Right renal cortex interstitium (tissue), 3 donors: ENCODE measurements at places on chromosomes 2 and 18. TPM values are rescaled to one million over a fixed set of nuclear protein-coding genes. Genes with fewer than 3 reads are reported as not detected.

CKAP2L gene
- polyA plus RNA-seq, result 16.4 TPM

- no peak for DNase-seq
These were observed 223.9 kb downstream of the ERBB4 start for GRCh38 chr2:212314680-212315079.

DNA sequence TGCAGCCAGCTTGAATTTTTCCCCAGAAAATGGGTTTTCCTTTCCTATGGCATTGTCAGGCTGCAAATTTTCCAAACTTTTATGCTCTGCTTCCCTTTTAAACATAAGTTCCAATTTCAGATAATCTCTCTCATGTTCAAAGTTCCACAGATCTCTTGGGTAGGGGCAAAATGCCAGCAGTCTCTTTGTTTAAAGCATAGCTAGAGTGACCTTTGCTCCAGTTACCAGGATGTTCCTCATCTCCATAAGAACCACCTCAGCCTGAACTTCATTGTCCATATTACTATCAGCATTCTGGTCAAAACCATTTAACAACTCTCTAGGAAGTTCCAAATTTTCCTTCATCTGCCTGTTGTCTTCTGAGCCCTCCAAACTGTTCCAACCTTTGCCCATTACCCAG is 68.3 kb downstream of the SGPP2 start:
- no peak for DNase-seq

DNA sequence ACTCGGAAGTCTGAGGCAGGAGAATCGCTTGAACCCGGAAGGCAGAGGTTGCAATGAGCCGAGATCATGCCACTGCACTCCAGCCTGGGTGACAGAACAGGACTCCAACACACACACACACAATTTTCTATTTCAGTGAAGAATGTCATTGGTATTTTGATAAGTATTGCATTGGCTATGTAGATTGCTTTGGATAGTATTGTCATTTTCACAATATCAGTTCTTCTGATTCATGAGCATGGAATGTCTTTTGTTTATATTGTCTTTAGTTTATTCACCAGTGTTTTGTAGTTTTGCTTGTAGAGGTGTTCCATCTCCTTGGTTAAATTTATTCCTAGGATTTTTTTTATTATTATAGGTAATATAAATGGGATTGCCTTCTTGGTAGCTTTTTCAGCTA is 693.4 kb upstream of the SYT4 start:
- no peak for DNase-seq

- DNase-seq, result no peak
These were observed 1.7 kb upstream of the C2orf42 start for GRCh38 chr2:70192516-70192915.

FAM228A gene
- polyA plus RNA-seq, result 1.2 TPM

LYG2 gene
- polyA plus RNA-seq, result 0.19 TPM

GRCh38 chr2:39027421-39027820 is 93.4 kb downstream of the SOS1 start:
- no peak for DNase-seq

DNA sequence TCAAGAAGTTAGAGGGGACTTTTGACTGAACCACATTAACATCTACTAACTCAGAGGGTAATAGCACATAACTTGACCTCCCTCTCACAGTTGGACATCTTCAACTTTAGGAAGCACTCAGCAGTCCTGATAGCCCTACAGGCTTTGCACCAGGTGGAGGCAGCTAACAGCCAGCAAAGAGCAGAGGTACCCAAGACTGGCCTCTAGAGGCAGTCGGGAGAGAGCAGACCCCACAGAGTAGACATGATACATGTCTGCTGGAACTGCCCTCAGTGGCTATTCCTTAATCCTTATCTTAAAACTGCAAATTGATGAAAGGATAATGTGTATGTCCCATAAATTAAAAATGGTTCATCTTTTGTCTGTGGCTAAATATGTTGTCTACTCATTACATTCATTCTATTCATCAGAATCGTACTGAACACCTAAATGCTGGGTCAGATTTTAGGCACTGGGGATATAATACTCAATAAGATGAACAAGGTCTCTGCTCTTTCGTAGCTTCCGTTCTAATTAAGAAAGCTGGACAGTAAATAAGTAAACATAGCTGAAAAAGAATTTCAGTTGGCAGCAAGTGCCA is 49.8 kb downstream of the CAB39 start:
- DNase-seq, result no peak

ITGB6 gene
- 17.8 TPM for polyA plus RNA-seq

GRCh38 chr2:219722276-219722879 is 94.9 kb downstream of the SLC4A3 start:
- no peak for DNase-seq
